ENCODE measurements at places on chromosomes 1 and 21. TPM values are rescaled to one million over a fixed set of nuclear protein-coding genes. Genes with fewer than 3 reads are reported as not detected.

CHAF1B gene
- total RNA-seq = 3.6 TPM

EPHX1 gene
- total RNA-seq = 36.4 TPM

HAO2 gene
- not detected for total RNA-seq

PGLYRP3 gene
- total RNA-seq = not detected

LCE3D gene
- not detected for total RNA-seq

DNA sequence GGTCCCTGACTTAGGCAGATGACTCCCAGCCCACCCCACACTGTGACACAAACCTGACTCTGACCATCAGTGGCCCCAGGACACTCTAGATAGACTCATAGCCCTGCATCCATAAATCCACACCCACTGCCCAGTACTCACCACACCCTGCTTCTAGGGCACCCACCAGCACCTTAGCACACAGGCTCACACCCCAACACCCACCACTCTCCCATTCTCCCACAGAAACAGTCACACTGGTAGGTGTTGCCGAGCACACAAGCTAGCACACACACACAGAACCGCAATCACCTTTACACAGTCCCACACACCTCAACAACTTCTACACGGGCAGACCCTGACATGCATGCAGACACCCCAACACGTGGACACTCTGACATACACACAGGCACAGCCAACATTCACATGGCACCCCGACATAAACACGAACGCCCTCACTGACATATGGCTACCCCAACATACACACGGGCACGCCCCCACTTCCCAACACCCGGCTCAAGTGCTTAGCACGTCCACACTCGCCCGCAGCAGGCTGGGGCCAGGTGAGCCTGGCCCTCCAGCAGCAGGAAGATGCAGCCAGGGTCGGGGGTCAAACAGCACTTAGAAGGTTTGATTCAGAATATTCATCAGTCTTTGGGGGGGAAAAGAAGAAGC, 105.5 kb upstream of the TARDBP start:
- no peak for DNase-seq

DNA sequence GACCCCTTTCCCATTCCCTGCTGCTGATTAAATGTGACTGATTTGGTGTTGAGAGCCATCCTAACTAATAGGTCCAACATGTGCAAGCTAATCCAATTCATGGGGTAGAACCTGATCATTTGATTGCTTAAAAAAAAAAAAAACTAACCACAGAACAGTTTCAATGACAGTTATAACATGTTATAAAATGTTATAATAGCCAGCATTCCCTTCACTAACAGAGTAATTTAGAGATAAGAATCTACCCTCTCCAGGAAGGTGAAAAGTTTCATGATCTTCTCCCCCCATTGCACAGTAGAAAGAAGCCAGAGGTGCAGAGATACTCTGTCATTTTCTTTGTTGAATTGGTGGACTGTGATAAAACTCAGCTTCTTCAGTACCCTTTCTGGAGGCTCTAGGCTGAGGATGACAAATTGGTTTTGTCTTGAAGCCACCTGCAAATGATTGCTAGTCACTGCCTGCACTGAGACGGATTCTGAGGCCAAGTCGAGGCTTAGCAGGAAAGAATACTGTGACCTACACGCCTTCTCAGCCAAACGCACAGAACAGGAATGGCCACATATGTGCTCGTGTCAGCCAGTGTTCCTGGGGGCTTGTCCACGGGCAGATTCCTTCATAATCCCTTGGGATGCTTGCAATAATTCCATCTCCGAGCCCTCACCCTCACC, 215.7 kb upstream of the IRF2BP2 start:
- no peak for DNase-seq

GRCh38 chr1:41696381-41696780, 211.9 kb upstream of the EDN2 start:
- no peak for DNase-seq

DNA sequence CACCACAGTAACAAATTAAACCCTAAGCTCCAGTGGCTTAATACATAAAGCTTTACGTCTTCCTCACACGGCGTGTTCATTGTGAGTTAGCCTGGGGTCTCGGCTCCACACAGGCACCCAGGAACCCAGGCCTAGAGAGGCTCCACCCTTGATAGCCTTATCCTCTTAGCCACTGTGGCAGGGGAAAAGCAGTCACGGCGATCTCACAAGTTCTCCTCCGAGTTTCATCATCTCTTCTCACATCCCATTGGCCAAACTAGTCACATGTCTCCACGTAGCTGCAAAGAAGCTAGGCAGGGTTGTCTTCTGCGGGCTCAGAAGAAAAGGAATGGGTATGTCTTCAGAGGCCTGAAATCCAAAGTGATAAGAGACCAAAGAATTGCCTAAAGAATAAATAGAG, 122.3 kb upstream of the GRIK3 start:
- DNase-seq = no peak

DNA sequence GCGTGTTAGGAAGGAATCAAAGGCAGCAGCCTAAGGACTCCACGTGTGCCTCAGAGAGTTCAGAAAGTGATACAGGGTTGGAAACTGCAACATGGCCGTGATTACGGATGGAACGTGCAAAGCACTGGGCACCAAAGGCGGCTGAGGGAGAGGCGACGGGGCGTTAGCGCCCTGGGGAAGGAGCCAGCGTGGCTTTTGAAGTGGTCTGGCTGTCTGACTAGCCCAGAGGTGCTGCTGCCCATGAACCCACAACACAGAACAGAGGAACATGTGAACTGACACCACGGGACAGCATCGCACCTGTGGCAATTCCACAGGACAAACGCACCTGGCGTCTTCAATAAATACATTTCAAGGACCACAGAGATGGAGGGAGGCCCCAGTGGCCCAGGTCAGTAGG, 18.0 kb upstream of the TMEM52 start:
- no peak for DNase-seq

All from spinal cord (tissue), 10 donors.